Muscle of back (tissue), 13 donors: ENCODE measurements at places on chromosomes 7 and 10. TPM values are rescaled to one million over a fixed set of nuclear protein-coding genes. Genes with fewer than 3 reads are reported as not detected.

Gene PALD1
- 12.8 TPM for polyA plus RNA-seq

Gene STRIP2
- polyA plus RNA-seq: 8.2 TPM

Gene FRMD4A
- 51.7 TPM for polyA plus RNA-seq

Gene SKIDA1
- 1.5 TPM for polyA plus RNA-seq

Gene FAM20C
- 41.4 TPM for polyA plus RNA-seq

Gene RADIL
- polyA plus RNA-seq: 4.2 TPM

Gene ZCWPW1
- polyA plus RNA-seq: 6.2 TPM

Gene TCAF2
- polyA plus RNA-seq: 24.4 TPM

Gene PIP4K2A
- 25.3 TPM for polyA plus RNA-seq

Gene CRCP
- 20.5 TPM for polyA plus RNA-seq

Gene PARD3
- polyA plus RNA-seq: 45.6 TPM

Gene AS3MT
- polyA plus RNA-seq: 8.0 TPM

Gene PEX1
- 31.3 TPM for polyA plus RNA-seq

Gene JMJD1C
- polyA plus RNA-seq: 61.1 TPM

Gene LRRC61
- 8.7 TPM for polyA plus RNA-seq

Gene AGR3
- polyA plus RNA-seq: not detected

Gene WNT16
- 0.11 TPM for polyA plus RNA-seq

Gene MMP21
- polyA plus RNA-seq: 0.16 TPM

Gene SCIN
- 0.73 TPM for polyA plus RNA-seq

Gene IGFBP3
- 282 TPM for polyA plus RNA-seq

Gene SMO
- polyA plus RNA-seq: 42.9 TPM

Gene OR2A42
- polyA plus RNA-seq: 0.31 TPM

Gene LIPM
- polyA plus RNA-seq: not detected

Gene MTG1
- 31.9 TPM for polyA plus RNA-seq

Gene KLHDC10
- 35.0 TPM for polyA plus RNA-seq

Gene RFC2
- polyA plus RNA-seq: 33.3 TPM

Gene AMZ1
- 0.13 TPM for polyA plus RNA-seq

Gene TAC1
- polyA plus RNA-seq: 1.5 TPM

Gene VPS37D
- 4.4 TPM for polyA plus RNA-seq

Gene HYAL4
- polyA plus RNA-seq: not detected

Gene SCART1
- 0.84 TPM for polyA plus RNA-seq

Gene AP1S1
- polyA plus RNA-seq: 25.1 TPM

Gene PIK3AP1
- polyA plus RNA-seq: 2.7 TPM

Gene NKX1-2
- not detected for polyA plus RNA-seq

Gene SEPHS1
- polyA plus RNA-seq: 60.4 TPM

Gene JCAD
- 33.3 TPM for polyA plus RNA-seq

Gene EBLN1
- polyA plus RNA-seq: not detected

Gene NODAL
- polyA plus RNA-seq: 0.20 TPM

Gene PGAM2
- 248 TPM for polyA plus RNA-seq

Gene FAM149B1
- polyA plus RNA-seq: 29.0 TPM

Gene GSTO2
- 1.2 TPM for polyA plus RNA-seq

Gene BICC1
- polyA plus RNA-seq: 20.9 TPM

Gene MUC3A
- 0.83 TPM for polyA plus RNA-seq

Gene ITPRID1
- polyA plus RNA-seq: 0.46 TPM

Gene APBB1IP
- 2.6 TPM for polyA plus RNA-seq

Gene MSANTD7
- polyA plus RNA-seq: 12.1 TPM

Gene SLC39A12
- not detected for polyA plus RNA-seq

Gene SND1
- polyA plus RNA-seq: 79.0 TPM

Gene PPP1R17
- polyA plus RNA-seq: not detected

Gene NOM1
- 11.0 TPM for polyA plus RNA-seq

Gene AKR1C8
- not detected for polyA plus RNA-seq

Gene RELN
- polyA plus RNA-seq: 7.3 TPM

Gene EPHB4
- polyA plus RNA-seq: 54.2 TPM

Gene CREM
- polyA plus RNA-seq: 46.3 TPM

Gene GIMAP4
- polyA plus RNA-seq: 26.5 TPM

Gene HSPA14
- 13.5 TPM for polyA plus RNA-seq

Gene ADCY1
- 17.5 TPM for polyA plus RNA-seq

Gene SNX8
- polyA plus RNA-seq: 33.6 TPM

Gene CHST3
- 11.3 TPM for polyA plus RNA-seq

Gene ZEB1
- 63.5 TPM for polyA plus RNA-seq
